ENCODE measurements at places on chromosomes 11 and 22. TPM values are rescaled to one million over a fixed set of nuclear protein-coding genes. Genes with fewer than 3 reads are reported as not detected.

The ZP1 gene
- total RNA-seq: 6.3 TPM

The ROBO3 gene
- total RNA-seq: 22.1 TPM

The OR10D3 gene
- not detected for total RNA-seq

The OTOG gene
- not detected for total RNA-seq

GRCh38 chr11:121358760-121359159 is 66.2 kb downstream of the SC5D start:
- H3K4me1 ChIP-seq: no peaks in the 10 kb centered on the region
- H3K27me3 ChIP-seq: no peaks in the 10 kb centered on the region
- no peaks in the 10 kb centered on the region for H3K36me3 ChIP-seq
- DNase-seq: no peak
- no peak overlapping the region for H3K27ac ChIP-seq

- H3K27me3 ChIP-seq: no peaks in the 10 kb centered on the region
- H3K36me3 ChIP-seq: no peaks in the 10 kb centered on the region
- no peak overlapping the region for H3K27ac ChIP-seq
- H3K4me1 ChIP-seq: no peaks in the 10 kb centered on the region
- no peak overlapping the region for H3K4me3 ChIP-seq
Observed at GRCh38 chr11:108871152-108871551, 206.3 kb downstream of the DDX10 start.

GRCh38 chr11:120024046-120024445 is 113.9 kb downstream of the TRIM29 start:
- H3K4me3 ChIP-seq: no peak overlapping the region
- H3K27ac ChIP-seq: no peak overlapping the region
- no peak for DNase-seq
- no peaks in the 10 kb centered on the region for H3K4me1 ChIP-seq

GRCh38 chr11:65653229-65654225 is 9.2 kb downstream of the RELA start:
- H3K36me3 ChIP-seq: peaks cover 69% of the 10 kb centered on the region
- no peaks in the 10 kb centered on the region for H3K27me3 ChIP-seq
- H3K4me1 ChIP-seq: peaks cover 13% of the 10 kb centered on the region
- H3K4me3 ChIP-seq: no peak overlapping the region
- peak overlapping the region; percentile 97 for H3K27ac ChIP-seq

- H3K36me3 ChIP-seq: no peaks in the 10 kb centered on the region
- H3K27me3 ChIP-seq: no peaks in the 10 kb centered on the region
- H3K4me1 ChIP-seq: no peaks in the 10 kb centered on the region
- DNase-seq: no peak
Observed at GRCh38 chr11:34783816-34784317, 132.3 kb downstream of the APIP start.

- no peak for DNase-seq
- no peak overlapping the region for H3K27ac ChIP-seq
- H3K36me3 ChIP-seq: no peaks in the 10 kb centered on the region
- no peaks in the 10 kb centered on the region for H3K27me3 ChIP-seq
- H3K4me3 ChIP-seq: no peak overlapping the region
- H3K4me1 ChIP-seq: no peaks in the 10 kb centered on the region
Observed at GRCh38 chr11:47784785-47785381, 17.7 kb upstream of the FNBP4 start.

DNA sequence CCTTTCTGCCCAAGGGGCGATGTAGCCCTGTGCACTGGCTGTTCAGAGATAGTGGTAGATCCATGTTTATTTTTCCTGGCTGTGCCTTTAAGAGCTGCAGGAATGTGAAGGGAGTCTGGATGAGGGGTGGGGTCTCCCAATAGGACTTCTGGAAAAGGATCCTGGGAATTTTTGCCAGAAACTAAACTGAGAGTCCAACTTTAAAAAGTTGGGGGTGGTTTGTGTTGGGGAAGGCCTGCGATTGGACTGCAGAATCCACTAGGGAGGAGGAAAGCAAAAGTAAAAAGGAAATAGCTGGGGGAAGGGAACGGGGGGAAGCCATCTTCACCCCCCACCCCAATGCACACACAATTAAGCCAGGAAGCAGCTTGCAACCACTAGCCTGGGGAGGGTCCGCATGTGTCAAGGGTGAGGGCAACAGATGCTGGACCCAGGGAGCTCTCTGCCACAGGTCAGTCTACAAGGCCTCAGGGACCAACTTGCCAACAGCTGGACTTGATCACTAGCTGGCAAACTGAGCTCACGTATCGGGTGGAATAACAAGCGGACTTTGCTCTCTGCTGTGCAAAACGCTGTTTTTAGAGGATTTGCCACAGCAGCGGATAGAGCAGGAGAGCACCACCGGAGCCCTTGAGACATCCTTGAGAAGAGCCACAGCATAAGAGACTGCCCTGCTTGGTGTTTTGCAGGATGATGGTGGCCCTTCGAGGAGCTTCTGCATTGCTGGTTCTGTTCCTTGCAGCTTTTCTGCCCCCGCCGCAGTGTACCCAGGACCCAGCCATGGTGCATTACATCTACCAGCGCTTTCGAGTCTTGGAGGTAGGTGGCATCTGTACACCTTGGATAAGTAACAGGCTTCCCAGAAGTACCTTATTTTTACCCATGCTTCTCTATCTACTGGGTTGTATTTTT is at the start of gene OLFML1:
Gene OLFML1, plus strand, starts transcription at position 321 of the 912 bp plus-strand sequence. Its CDS starts 370 bp downstream, at position 691.
- no peaks in the 10 kb centered on the region for H3K4me1 ChIP-seq
- H3K27ac ChIP-seq: no peak within 1 kb of the TSS
- no peaks in the 10 kb centered on the region for H3K36me3 ChIP-seq
- DNase-seq: no peak

- H3K27me3 ChIP-seq: no peaks in the 10 kb centered on the region
- H3K4me3 ChIP-seq: no peak overlapping the region
- no peaks in the 10 kb centered on the region for H3K36me3 ChIP-seq
- DNase-seq: no peak
- no peak overlapping the region for H3K27ac ChIP-seq
Observed at GRCh38 chr11:7014118-7014517, 6.0 kb downstream of the ZNF214 start.

GRCh38 chr22:17100621-17101020 is 15.8 kb downstream of the IL17RA start:
- H3K36me3 ChIP-seq: peaks cover 74% of the 10 kb centered on the region
- H3K4me1 ChIP-seq: no peaks in the 10 kb centered on the region
- no peaks in the 10 kb centered on the region for H3K27me3 ChIP-seq
- DNase-seq: no peak
- no peak overlapping the region for H3K4me3 ChIP-seq
- no peak overlapping the region for H3K27ac ChIP-seq

DNA sequence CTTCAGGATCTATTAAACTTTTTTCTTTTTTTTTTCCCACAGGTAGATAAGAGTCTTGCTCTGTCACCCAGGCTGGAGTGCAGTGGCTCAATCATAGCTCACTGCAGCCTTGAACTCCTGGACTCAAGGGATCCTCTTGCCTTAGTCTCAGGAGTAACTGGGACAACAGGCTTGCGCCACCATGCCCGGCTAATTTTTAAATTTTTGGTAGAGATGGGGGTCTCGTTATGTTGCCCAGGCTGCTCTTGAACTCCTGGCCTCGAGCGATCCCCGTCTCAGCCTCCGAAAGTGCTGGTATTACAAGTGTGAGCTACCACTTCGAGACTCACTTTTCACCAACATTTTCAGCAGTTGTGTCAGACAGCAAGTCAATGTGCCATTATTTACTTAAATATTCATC is 962 bp downstream of the SIRT3 start:
- DNase-seq: no peak
- no peaks in the 10 kb centered on the region for H3K27me3 ChIP-seq
- H3K4me1 ChIP-seq: peaks cover 24% of the 10 kb centered on the region

DNA sequence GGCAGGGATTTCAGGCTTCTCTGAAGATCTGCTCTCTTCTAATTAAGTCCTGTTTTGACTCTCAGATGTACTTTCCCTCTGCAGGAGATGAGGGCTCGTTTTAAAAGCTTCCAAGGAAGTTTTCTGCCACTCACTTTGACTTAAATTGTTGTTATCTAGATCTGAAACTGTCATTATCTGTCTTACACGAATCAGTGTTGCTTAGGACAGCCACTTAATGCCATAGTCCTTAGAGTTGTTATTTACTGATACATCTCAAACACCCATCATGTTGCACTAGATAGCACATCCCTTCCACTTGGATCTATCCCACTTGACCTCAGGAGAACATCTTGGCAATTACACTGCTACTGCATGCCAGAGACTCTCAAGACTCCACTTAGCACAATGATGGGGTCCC is 86.9 kb upstream of the FAT3 start:
- H3K4me1 ChIP-seq: no peaks in the 10 kb centered on the region
- H3K27ac ChIP-seq: no peak overlapping the region

DNA sequence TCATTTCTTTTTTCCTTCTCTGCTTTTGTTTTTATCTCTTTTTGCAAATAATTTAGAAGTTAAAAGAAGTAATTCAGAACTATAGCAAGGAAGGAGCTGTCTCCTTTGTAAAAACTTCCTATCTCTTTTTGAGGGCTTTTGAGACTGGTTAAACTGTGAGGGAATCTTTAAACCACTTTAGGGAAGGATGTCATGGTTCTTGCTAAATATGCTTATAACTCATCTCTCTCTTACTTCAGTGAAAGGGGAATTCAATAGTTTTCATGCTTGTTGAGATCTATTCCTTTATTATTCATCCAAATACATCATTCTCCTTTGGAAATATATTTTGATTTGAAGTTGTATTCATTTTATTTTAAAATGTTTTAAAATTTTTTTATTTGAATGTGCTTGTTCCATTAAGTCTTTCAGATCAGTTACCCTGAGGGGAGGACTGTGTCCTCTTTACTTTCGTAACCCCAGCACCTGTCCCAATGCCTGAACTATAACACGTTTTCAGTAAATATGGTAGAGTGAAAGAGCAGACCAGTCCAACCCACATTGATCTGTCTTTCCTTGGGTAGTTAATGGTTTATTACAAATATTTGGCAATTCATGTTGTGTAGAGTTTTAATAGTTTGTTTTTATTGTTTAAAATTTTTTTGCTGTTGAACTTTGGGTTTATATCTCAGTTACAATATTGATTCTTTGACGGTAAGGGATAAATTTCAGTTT is 27.5 kb downstream of the AMOTL1 start:
- no peak overlapping the region for H3K27ac ChIP-seq
- H3K36me3 ChIP-seq: no peaks in the 10 kb centered on the region
- no peak overlapping the region for H3K4me3 ChIP-seq

DNA sequence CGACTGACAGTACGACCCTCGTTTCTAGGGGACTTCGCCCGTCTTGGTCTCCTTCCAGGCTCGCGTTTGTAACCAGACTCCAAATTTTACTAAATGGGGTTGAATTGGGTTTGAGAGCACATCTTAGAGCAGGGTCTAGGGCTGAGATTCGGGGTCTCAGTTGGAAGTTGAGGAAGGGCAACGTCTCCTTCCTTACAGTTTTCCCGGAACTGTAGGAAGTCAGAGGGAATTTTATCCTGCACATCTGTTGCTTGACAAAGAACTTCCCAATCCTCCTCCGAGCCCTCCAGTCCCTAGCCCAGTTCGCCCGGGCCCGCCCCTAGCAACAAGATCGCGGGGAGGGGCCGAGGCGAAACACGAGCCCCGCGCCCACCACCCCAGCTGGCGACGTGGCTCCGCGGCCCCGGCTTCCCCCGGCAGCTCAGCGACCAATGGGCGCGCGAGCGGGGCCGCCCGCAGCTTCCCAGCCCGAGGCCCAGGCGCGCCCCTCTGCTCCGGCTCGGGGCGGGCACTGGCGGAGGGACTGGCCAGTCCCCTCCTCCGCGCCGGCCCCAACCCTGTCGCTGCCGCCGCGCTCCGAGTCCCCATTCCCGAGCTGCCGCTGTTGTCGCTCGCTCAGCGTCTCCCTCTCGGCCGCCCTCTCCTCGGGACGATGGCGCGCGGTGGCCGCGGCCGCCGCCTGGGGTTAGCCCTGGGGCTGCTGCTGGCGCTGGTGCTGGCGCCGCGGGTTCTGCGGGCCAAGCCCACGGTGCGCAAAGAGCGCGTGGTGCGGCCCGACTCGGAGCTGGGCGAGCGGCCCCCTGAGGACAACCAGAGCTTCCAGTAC is at the start of gene RCN1:
Gene RCN1, plus strand, starts transcription at position 530 of the 826 bp plus-strand sequence. Its CDS starts 123 bp downstream, at position 653.
- H3K27ac ChIP-seq: peak within 1 kb of the TSS; percentile 61
- H3K4me3 ChIP-seq: peak within 1 kb of the TSS; percentile 90
- H3K36me3 ChIP-seq: no peaks in the 10 kb centered on the region
- peak; percentile 62 for DNase-seq

- H3K36me3 ChIP-seq: no peaks in the 10 kb centered on the region
- H3K27ac ChIP-seq: no peak overlapping the region
- H3K27me3 ChIP-seq: no peaks in the 10 kb centered on the region
- H3K4me3 ChIP-seq: no peak overlapping the region
Observed at GRCh38 chr11:15886866-15887265, 469.5 kb downstream of the SOX6 start.

DNA sequence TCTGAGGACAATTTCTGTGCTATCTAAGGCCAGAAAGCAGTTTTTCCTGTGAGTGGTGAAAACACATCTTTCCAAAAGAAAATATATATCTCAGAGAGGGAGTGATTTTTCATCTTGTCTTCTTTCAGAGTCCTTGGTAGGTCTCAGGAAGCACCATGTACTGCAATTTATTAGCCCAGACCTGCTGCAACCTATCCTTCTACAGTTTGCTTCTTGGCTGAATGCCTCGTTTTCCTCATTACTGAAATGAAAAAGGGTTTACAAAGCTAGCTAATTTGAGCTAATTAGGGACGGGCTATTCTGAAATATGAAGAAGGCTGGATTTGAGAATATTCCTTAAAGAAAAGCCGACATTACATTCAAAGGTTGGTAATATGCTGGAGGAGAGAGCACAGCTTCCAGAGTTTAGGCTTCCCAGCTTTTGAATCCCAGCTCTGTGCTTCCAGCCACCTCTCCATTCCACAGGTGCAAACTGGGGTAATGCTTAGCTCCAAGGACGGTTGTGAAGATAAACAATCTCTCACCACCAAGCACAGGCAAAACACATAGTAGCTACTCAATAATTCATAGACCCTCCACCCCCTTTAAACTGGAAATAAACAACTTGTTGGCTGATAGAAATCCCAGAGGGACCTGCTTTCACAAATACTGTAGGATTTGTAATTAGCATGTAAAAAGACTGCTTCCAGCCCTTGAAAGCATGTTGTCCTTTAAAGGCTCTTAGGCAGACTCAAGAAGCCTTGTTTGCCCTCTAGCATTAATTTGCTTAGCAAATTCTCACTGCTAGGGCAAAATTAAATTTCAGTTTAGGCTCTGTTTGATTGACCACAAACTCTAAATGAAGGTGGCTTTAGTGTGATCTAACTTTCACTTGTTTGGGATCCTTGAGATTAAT is 24.5 kb upstream of the SESN3 start:
- peaks cover 37% of the 10 kb centered on the region for H3K4me1 ChIP-seq
- H3K27ac ChIP-seq: peak overlapping the region; percentile 82
- no peaks in the 10 kb centered on the region for H3K27me3 ChIP-seq
- H3K4me3 ChIP-seq: no peak overlapping the region
- no peaks in the 10 kb centered on the region for H3K36me3 ChIP-seq
- DNase-seq: no peak

GRCh38 chr22:40473703-40474102 is 103.3 kb downstream of the SGSM3 start:
- H3K4me3 ChIP-seq: no peak overlapping the region
- DNase-seq: no peak
- H3K27me3 ChIP-seq: no peaks in the 10 kb centered on the region
- no peaks in the 10 kb centered on the region for H3K36me3 ChIP-seq
- H3K27ac ChIP-seq: no peak overlapping the region
- peaks cover 11% of the 10 kb centered on the region for H3K4me1 ChIP-seq

- no peaks in the 10 kb centered on the region for H3K4me1 ChIP-seq
- H3K4me3 ChIP-seq: no peak overlapping the region
- DNase-seq: no peak
Observed at GRCh38 chr11:61066645-61067044, 35.6 kb upstream of the CD5 start.

All from adrenal gland (tissue), 19 donors.